ENCODE measurements at places on chromosomes 7 and 10.

DNA sequence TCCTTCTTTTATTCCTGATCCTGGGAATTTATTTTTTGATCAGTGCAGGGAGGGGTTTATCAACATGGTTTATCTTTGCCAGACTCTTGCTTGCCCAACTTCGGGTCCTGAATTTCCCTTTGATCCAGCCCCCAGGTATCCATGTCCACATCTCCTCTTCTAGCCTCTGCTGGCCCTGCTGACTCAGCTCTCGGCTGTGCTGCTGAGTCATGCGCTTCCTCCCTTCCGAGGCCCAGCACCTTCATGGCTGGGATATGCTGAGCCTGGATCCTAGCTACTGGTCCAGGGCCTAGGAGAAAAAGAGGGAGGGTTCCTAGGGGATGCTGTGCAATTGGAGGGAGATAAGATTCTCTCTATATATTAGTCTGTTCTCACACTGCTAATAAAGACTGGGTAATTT is 380.7 kb upstream of the SHH start:
- no peak for DNase-seq

- DNase-seq, result no peak
These were observed 53.4 kb upstream of the CYP2C18 start for GRCh38 chr10:94630017-94630688.

DNA sequence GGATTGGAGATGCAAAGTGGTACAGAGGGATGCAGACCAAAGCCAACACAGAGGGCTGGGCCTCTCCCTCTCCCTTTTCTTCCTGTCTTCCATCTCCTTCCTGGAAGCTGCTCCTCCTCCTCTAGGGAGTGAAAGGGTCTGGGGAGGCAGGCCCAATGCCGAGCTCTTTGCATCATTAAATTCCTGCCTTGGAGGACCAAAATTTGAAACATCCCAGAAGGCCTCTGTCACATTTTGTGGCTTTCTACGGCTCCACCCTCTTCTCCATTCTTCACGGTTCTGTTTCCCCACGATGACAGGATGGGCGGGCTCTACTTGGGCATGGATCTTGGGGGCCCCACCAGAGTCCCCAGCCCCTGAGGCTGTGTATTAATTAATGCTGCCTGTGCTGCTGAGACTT is 76.4 kb downstream of the NEURL1 start:
- no peak for DNase-seq

GRCh38 chr7:135782377-135782776 is 33.8 kb upstream of the FAM180A start:
- DNase-seq, result no peak

DNA sequence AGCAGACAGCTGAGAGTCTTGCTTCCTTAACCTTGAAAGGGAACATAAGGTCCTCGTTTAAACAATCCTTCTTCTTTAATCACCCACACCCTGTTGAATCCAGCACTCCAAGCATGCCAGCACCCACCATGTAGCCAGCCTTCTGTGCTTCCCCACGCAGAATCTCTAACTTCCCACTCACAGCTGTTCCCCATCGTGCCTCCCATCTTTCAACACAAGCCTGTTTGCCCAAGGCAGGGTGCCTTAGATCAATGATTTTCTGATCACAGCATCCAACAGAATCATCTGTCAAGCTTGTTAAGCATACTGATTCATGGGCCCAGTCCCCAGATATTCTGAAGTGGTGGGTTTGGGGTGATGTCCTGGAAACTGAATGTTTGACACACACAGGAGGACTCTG is 530.8 kb downstream of the SH2D4B start:
- no peak for DNase-seq

GRCh38 chr7:55549457-55549856 is 22.8 kb downstream of the VOPP1 start:
- no peak for DNase-seq

- DNase-seq, result no peak
These were observed 47.2 kb upstream of the SFTPD start for GRCh38 chr10:79995979-79996634.

- DNase-seq, result no peak
These were observed 59.1 kb downstream of the FRMD4A start for GRCh38 chr10:14271621-14272020.

DNA sequence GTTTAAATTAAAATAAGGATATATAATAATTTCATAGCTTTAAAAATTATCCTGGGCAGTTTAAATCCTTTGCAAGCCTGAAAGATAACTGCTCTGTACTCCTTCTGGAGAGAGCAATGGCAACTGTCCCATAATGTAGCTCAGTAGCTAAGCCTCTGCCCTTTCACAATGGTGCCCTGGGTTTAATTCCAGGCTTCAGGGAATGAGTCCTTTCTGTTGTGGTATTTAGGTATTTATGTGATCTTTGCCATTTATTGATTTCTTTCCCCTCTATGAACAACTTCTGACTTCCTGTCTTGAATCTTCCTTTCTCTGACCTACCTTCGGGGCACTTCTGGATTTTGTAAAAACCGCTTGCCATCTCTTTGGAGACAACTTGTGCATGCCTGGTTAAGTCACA is 773.2 kb downstream of the IPMK start:
- DNase-seq, result no peak

DNA sequence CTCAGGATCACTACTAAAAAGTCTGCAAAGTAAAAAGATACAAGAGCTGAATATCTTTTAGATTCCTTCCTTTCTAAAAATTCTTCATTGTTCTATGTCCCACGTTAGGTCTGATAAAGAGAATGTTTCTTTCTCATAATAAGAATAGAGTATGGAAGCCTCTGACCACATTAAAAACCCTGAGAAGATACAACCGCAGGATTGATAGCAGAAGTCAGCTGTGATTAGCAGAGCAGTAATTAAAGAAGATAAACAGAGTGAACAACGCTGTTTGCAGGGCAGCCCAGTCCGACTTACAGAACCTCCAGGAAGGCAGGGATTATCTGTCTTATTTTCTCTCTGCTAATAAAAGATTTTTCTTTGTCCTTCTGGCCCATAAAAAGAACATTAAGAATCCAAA is 31.4 kb upstream of the PITRM1 start:
- DNase-seq, result no peak

- DNase-seq, result no peak
These were observed 81.9 kb downstream of the DNMBP start for GRCh38 chr10:99927721-99928280.

GRCh38 chr10:23191764-23192711 is at the start of gene PTF1A:
PTF1A (plus strand) TSS chr10:23192312; CDS start chr10:23192531, 219 bp downstream.
- DNase-seq, result no peak

DNA sequence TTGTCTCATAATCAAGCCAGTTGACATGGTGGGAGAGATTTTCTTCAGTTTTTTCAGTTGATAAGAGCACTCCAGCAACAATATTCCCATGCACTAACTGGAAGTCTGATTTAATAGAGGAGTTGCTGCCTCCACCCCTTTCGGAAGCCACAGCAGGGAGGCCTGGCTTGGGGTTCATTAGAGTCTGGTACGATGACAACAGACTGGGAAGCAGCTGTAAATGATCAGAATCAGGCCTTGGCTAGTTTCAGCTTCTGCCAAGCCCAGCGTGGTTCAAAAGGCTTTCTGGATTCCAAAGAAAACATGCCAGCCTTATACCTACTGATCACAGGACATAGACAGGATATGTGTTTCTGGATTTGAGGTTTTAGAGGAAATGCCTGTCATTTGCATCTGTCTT is 274.0 kb downstream of the CSTF2T start:
- no peak for DNase-seq

GRCh38 chr7:12619461-12620069 is 49.0 kb downstream of the SCIN start:
- DNase-seq, result no peak

- no peak for DNase-seq
These were observed 7.9 kb downstream of the EDRF1 start for GRCh38 chr10:125727436-125727835.

Measured in T-helper 9 cell (primary cell).